Caki2 (cell line): ENCODE measurements at places on chromosomes 5 and 9.
A peak's percentile ranks its signal among the peaks of the same experiment; 100 is the strongest.

DNA sequence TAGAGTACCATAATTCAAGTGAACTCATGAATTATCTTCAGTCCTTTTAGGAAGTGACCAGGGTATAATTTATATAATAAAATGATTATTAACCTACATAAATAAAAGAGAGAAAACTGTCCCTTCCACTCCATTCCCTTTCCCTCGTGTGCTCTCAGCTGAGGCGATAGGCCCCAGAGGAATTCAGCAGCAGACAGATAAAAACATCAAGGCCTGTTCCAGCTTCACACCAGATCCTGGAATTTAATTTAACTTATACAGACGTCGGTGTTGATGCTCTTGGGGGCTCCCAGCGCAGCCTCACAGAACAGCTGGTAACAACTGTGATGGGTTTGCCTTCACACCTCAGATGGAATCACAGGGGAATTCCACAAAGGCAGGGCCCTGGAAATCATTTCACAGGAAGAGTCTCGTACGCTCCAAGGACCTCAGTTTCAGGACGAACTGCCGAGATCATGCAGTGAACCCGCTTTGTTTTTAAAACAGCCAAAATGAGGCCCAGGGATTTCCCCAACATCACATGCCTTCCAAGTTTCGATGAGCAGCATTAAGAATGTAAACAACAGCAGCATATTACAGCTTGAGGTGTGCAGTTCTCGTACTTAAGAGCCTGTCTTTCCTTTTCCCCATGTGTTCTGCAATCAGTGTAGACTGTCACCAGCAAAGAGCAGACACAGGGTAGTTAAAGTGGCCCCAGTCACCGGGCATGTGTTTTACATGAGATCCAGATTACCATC, 73.6 kb upstream of the ALDH1B1 start:
- peak; percentile 87 for DNase-seq

DNA sequence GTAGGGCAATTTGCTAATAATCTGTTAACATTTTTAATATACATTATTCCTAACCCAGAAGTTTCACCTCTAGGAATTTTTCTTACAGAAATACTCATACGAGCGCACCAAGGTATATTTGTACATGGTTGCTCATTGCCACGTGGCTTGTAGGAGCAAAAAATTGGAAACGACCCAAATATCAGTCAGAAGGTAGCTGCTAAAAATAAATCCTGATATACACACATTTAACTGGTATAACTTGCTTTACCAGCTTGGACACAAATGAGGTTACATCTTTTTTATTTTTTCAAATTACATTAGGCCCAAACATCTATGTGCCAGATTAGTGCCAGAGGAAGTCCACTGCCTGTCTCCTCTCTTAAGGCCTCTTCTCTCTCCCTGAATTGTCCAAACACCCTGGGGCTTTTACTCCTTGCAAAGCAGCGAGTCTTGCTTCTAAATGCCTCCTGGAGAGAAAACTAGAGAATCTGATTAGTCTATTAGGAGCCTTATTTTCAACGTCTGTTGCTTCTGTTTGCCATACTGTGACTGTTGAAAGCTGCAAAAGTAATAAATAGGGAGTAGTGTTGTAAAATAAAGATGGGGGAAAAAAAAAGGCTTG, 92.0 kb upstream of the SSBP2 start:
- DNase-seq, result no peak

DNA sequence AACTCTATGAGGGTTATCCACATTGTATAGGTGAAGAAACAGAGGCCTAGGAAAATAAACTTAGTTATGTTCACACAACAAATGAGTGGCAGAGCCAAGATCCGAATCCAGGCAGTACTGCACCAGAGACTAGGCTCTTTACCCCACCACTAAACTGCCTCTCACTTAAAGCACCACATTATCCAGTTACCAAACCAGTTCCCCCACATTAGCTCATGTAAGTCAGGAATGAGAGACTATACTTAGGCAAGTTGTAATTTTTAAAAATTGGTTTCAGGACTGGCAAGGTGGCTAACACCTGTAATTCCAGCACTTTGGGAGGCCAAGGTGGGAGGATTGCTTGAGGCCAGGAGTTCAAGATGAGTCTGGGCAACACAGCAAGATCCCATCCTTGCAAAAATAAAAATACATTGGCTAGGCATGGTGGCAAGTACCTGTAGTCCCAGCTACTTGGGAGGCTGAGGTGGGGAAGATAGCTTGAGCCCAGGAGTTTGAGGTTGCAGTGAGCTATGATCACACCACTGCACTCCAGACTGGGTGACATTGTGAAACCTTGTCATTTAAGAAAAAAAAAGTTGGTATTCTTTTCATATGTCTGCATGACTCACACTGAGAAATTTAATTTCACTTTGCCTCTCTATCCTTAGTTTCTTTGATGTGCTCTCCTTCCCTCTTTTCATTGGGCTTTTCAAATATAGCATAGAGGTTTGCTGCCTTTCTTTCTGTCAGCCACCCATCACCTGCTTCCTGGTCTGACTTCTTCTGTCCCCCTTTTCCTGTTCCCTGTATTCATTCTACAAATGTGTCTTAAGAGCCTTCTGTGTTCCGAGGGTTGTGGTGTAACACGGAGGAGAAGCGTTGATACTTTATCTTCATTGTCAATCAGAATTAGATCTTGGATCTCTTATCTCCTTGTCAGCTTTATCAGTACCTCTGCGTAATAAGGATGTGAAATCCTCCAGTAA, 64.7 kb downstream of the ERMP1 start:
- DNase-seq, result no peak

- DNase-seq, result peak; percentile 6
Observed at GRCh38 chr5:61401726-61402125, 69.7 kb downstream of the ZSWIM6 start.

- no peak for DNase-seq
Observed at GRCh38 chr9:94147776-94148175, 63.5 kb downstream of the PTPDC1 start.

- no peak for DNase-seq
Observed at GRCh38 chr9:69949396-69949795, 94.3 kb upstream of the MAMDC2 start.

- no peak for DNase-seq
Observed at GRCh38 chr9:87872079-87872624, 10.5 kb upstream of the SPATA31E1 start.

DNA sequence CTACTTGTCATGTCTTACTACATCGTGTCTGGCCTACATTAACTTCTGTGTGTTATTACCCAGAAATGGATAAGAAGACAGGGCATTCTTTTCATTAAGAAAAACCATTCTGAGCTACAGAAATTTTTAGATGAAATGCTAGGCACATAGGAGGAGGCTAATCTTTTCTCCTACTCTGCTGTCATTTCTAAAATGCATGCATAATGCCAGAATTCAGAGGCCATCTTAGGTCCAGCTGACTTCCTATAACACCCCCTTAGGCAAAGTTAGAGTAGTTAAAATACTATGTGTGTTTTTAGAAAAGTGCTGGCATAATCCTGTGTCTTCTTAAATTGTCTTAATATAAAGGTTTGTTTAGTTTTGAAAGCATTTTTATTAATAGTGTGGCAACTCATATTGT, 352.6 kb downstream of the CSNK1G3 start:
- no peak for DNase-seq

DNA sequence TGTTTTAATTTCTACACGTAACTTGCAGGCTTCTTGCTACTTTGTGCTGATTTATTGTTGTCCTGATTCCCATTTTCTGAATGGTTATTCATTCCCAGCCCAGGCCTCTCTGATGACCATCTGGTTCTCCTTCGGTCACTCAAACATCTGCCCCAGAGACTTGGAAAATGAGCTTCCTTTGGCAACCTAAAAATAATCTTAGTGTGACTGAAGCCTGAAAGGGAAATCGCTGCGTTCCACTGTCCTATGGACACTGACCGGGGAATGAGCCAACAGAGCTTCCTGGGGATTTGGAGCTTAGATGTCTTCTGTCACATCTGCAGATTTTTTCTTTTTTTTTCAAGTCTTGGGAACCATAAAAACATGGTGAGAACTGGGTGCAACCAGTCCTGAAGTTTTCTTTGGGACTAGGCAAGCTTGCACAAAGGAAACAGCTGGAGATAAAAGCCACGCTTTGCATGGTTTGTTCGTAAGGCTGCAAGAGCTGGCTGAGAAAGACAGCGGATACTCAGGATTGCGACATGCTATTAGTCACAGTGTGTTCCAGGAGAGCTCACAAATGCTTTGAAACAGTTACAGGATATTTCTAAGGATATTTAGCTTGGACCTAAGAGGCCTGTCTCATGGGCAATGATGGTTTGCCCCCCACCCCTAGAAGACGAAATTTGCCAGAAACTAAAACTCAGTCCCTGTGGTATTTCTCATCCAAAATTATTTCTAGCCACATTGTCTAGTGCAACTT, 146.2 kb downstream of the GOLPH3 start:
- DNase-seq, result peak; percentile 51

- no peak for DNase-seq
Observed at GRCh38 chr9:110638381-110638954, 30.1 kb upstream of the MUSK start.

DNA sequence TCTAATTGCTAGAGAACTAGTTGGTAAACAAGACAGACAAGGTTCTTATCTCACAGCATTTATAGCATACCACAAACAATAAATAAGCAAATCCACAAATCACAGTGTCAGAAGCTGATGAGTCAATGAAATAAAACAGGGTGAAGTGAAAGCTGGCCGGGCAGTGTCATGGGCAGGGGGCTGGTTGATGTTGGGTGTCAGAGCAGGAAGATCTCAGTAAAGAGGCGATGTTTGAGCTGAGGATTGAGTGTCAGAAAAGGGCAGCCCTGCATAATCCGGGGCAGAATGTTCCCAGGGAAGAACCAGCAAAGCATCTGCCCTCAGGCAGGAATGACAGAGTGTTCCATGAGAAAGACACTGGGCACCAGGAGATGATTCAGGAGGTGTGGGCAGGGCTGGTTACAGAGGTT, 183.4 kb downstream of the GOLPH3 start:
- no peak for DNase-seq

GRCh38 chr9:121857928-121858327, 206.5 kb downstream of the DAB2IP start:
- no peak for DNase-seq

DNA sequence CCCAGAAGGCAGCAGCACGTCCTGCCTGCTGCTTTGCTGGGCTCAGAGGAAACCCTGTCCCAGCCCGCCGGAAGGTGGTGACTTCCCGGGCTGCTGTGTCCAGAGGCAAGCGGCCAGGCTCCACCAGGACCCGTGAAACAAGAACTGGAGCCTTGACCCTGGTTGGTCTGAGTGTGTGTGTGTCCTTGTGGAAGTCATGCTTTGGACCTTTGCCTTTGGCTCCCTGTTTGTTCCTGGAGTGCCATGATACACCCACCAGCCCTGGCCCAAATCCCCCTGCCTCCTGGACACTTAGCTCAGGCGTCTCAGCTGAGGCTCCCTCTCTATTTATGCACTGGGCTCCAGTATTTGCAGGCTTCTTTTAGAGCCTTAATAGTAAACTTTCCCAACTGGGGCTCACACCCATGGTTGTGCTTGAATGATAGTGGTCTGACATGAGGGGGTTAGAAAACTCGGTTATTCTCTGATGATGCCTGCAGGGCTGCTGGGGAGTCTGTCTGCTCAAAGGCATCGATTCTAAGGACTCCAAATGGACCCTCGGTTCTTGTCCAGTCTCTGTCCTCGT, 72.2 kb downstream of the C9orf50 start:
- DNase-seq, result no peak

DNA sequence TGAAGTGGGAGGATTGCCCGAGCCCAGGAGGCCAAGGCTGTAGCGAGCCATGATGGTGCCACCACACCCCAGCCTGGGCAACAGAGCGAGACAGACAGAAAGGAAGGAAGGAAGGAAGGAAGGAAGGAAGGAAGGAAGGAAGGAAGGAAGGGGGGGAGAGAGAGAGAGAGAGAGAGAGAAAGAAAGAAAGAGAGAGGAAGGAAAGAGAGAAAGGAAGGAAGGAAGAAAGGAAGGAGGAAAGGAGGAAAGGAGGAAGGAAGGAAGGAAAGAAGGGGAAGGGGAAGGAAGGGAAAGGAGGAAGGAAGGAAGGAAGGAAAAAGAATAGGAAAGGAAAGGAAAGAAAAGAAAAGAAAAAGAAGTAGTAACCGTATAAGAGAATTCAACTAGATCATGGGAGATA, 20.8 kb upstream of the LHFPL2 start:
- no peak for DNase-seq

DNA sequence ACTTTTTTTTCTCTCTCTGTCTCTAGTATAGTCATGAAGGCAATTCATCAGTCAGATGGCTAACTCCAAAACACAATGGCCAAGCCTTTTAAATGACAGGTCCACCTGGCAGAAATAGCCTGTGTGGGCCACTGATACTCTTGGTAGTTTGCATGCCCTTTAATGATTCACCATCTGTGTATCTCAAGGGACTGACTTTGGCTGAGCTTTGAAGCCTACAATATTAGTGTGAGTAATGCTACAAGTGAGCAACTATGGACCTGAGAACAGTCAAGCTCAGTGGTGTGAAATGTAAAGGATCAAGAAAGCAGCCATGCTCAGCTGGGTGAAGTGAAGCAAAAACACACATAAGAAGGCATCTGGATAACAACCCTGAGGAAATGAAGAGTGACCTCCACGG, 506.9 kb downstream of the TLE1 start:
- DNase-seq, result peak; percentile 78

GRCh38 chr9:107874591-107875369, 385.2 kb upstream of the KLF4 start:
- DNase-seq, result no peak

DNA sequence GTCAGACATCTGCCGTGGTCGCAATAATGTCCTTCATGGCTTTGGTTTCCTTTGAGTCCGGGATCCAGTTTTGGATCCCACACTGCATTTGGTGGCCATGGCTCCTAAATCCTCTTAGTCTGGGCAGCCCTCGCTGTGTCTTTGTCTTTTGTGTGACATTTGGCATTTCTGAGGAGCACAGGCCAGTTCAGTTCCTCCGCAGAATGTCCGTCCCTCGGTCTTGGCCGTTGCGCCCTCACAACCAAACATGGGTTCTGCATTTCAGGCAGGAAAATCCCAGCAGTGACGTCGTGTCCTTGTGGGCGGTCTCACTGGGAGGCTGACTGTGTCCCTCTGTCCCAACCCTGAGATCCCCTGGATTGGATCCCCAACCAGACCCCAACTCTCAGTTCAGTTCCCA, 172.9 kb upstream of the PPP1R26 start:
- no peak for DNase-seq
